ENCODE measurements at places on chromosomes 12 and 14.

GRCh38 chr14:99441918-99442317, 38.7 kb downstream of the SETD3 start:
- no peak overlapping the region for H3K4me3 ChIP-seq
- H3K27me3 ChIP-seq: no peaks in the 10 kb centered on the region
- H3K27ac ChIP-seq: no peak overlapping the region
- peaks cover 42% of the 10 kb centered on the region for H3K36me3 ChIP-seq

- no peak for DNase-seq
- no peaks in the 10 kb centered on the region for H3K36me3 ChIP-seq
- no peak overlapping the region for H3K27ac ChIP-seq
- H3K27me3 ChIP-seq: no peaks in the 10 kb centered on the region
Measured at GRCh38 chr12:90077756-90078155, 369.1 kb upstream of the ATP2B1 start.

DNA sequence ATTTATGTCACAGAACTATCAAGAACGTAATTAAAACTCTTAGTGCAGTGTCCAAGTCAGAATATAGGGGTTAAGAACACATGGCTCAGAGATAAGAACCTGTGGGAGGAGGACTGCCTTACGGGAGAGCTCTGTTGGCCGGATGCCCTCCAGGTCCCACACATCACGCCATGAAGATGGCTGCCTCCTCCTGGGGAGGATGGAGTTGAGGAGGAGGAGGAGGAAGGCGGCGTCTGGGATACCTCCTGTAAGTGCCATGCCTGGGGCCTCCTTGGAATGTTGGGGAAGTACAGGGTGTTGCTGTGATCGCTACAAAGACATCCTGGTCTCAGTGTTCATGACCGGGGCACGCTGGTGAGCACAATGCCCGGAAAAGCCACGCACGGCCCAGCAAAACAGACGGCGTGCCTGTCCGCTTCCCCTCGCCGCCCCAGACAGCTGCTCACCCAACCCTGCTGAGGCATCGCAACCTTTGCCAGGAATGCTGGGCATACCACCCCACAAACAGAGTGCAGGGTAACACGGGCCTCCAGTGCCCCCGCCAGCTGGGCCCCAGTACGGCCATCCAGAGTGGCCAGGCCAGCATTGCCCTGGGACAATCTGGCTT, 28.7 kb upstream of the CD9 start:
- no peak for DNase-seq
- H3K27me3 ChIP-seq: no peaks in the 10 kb centered on the region
- peaks cover 20% of the 10 kb centered on the region for H3K4me1 ChIP-seq
- H3K4me3 ChIP-seq: no peak overlapping the region
- H3K27ac ChIP-seq: no peak overlapping the region

- no peaks in the 10 kb centered on the region for H3K4me1 ChIP-seq
- H3K4me3 ChIP-seq: no peak overlapping the region
- H3K36me3 ChIP-seq: no peaks in the 10 kb centered on the region
- peak; percentile 23 for DNase-seq
Measured at GRCh38 chr14:23432946-23433345, 2.5 kb downstream of the MYH7 start.

GRCh38 chr12:119938049-119938667, 50.9 kb upstream of the BICDL1 start:
- peaks cover 12% of the 10 kb centered on the region for H3K4me1 ChIP-seq
- no peak overlapping the region for H3K27ac ChIP-seq
- H3K4me3 ChIP-seq: no peak overlapping the region
- no peak for DNase-seq

GRCh38 chr12:120353556-120354317, 15.2 kb downstream of the MSI1 start:
- no peaks in the 10 kb centered on the region for H3K4me1 ChIP-seq
- no peaks in the 10 kb centered on the region for H3K27me3 ChIP-seq
- H3K27ac ChIP-seq: no peak overlapping the region
- H3K36me3 ChIP-seq: no peaks in the 10 kb centered on the region
- DNase-seq: no peak

- no peak overlapping the region for H3K27ac ChIP-seq
- H3K36me3 ChIP-seq: no peaks in the 10 kb centered on the region
- DNase-seq: no peak
- H3K4me3 ChIP-seq: no peak overlapping the region
- no peaks in the 10 kb centered on the region for H3K27me3 ChIP-seq
Measured at GRCh38 chr12:89167986-89168385, 184.3 kb downstream of the DUSP6 start.

- H3K27me3 ChIP-seq: no peaks in the 10 kb centered on the region
- H3K4me3 ChIP-seq: no peak overlapping the region
- DNase-seq: no peak
- H3K4me1 ChIP-seq: peaks cover 17% of the 10 kb centered on the region
- H3K27ac ChIP-seq: no peak overlapping the region
Measured at GRCh38 chr14:93005838-93006237, 82.9 kb downstream of the CHGA start.

- no peaks in the 10 kb centered on the region for H3K27me3 ChIP-seq
- peak overlapping the region; percentile 42 for H3K27ac ChIP-seq
- H3K36me3 ChIP-seq: no peaks in the 10 kb centered on the region
- no peak for DNase-seq
- no peak overlapping the region for H3K4me3 ChIP-seq
Measured at GRCh38 chr12:50637870-50638481, 125.9 kb upstream of the ATF1 start.

DNA sequence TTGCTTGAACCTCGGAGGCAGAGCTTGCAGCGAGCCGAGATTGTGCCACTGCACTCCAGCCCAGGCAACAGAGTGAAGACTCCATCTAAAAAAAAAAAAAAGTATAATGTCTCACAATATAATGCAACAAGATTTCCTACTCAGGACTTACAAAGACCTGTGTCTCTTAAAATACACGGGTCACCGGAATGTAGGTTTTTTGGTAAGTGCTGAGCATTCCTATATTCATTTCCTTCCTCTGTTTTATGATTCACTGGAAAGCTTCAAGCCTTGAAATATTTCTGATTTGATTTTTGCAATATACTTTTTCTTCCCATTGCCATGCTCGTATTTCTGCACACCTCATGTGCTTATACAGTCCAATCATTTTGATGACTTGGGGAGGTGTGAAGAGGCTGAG, 245.8 kb downstream of the FBXL14 start:
- no peak overlapping the region for H3K4me3 ChIP-seq
- peaks cover 4% of the 10 kb centered on the region for H3K36me3 ChIP-seq
- peak overlapping the region; percentile 78 for H3K27ac ChIP-seq
- H3K27me3 ChIP-seq: no peaks in the 10 kb centered on the region
- peaks cover 17% of the 10 kb centered on the region for H3K4me1 ChIP-seq
- DNase-seq: no peak

DNA sequence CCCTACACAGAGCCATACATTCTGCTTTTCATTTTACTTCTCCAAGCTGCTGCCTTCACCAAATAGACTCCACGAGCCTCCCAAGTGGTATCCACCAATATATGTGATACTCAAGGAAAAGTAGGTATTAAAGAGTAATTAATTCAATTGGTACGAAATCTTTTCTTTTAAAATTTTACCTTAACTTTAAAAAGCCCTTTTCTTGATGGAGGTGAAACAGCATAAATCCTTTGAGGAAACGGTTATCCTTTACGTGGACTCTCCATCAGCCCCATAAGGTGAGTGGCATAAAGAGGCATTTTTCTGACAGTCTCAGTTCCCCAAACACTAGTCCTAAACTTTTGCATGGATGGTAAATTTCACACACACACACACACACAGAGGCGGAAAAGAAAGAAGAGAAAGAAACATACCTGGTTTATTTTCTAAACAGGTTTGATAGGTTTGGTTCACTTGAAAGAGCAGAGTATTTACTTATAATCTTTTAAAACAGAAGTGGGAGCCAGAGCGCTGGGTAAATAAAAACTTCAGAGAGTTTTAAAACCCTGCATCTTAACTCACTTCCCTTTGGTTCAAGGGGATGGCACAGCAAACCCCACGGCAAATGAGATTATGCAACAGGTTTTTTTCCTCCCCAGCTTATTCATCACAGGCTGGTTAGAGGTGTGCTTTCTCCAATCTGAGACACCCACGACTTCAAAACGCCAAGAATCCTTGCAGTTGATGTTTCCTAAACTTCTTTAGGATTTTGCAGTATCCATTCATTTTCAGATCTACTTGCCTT, 1.9 kb downstream of the DUSP16 start:
- peak overlapping the region; percentile 78 for H3K27ac ChIP-seq
- no peak for DNase-seq
- H3K36me3 ChIP-seq: no peaks in the 10 kb centered on the region
- H3K4me3 ChIP-seq: peak overlapping the region; percentile 94

DNA sequence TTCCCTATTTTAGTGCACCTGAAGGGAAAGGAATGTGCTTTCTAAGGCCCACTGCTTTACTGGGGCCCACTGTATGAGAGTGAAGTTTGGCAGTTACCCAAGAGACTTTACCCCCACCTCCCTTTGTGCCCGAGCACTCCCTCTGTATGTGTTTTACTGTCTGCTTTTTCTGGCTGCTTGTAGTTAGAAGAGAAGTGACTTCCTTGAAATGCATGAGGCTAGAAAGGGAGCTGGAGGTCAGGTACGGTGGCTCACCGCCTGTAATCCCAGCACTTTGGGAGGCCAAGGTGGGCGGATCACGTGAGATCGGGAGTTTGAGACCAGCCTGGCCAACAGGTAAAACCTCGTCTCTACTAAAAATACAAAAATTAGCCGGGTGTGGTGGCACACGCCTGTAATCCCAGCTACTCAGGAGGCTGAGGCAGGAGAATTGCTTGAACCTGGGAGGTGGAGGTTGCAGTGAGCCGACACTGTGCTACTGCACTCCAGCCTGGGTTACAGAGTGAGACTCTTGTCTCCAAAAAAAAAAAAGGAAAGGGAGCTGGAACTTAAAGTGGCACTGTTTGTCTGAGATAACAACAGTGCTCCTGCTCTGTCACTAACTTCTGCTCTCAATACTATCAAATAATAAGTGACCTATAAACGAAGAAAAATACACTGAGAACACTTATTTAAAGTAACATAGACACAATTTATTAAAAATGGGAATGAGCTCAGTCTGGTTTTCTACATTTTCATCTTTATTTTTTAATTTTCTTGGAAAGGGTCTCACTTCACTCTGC, 5.8 kb downstream of the TRIP11 start:
- no peak for DNase-seq
- peaks cover 15% of the 10 kb centered on the region for H3K4me1 ChIP-seq
- peaks cover 49% of the 10 kb centered on the region for H3K36me3 ChIP-seq
- no peak overlapping the region for H3K27ac ChIP-seq

GRCh38 chr14:58815794-58816193, 178.0 kb downstream of the DACT1 start:
- no peak overlapping the region for H3K4me3 ChIP-seq
- no peaks in the 10 kb centered on the region for H3K36me3 ChIP-seq
- H3K4me1 ChIP-seq: no peaks in the 10 kb centered on the region
- DNase-seq: no peak

GRCh38 chr14:68178282-68178681, 358.7 kb downstream of the RAD51B start:
- H3K27ac ChIP-seq: no peak overlapping the region
- peaks cover 11% of the 10 kb centered on the region for H3K4me1 ChIP-seq
- DNase-seq: no peak
- H3K27me3 ChIP-seq: no peaks in the 10 kb centered on the region
- no peaks in the 10 kb centered on the region for H3K36me3 ChIP-seq
- no peak overlapping the region for H3K4me3 ChIP-seq

- DNase-seq: no peak
- no peaks in the 10 kb centered on the region for H3K27me3 ChIP-seq
- no peaks in the 10 kb centered on the region for H3K4me1 ChIP-seq
- H3K27ac ChIP-seq: no peak overlapping the region
Measured at GRCh38 chr14:54722791-54723432, 156.0 kb downstream of the SAMD4A start.
